ENCODE measurements at places on chromosomes 5 and 9.

GRCh38 chr9:95757439-95757838 lies 118.1 kb upstream of the ERCC6L2 start:
- DNase-seq, result no peak

DNA sequence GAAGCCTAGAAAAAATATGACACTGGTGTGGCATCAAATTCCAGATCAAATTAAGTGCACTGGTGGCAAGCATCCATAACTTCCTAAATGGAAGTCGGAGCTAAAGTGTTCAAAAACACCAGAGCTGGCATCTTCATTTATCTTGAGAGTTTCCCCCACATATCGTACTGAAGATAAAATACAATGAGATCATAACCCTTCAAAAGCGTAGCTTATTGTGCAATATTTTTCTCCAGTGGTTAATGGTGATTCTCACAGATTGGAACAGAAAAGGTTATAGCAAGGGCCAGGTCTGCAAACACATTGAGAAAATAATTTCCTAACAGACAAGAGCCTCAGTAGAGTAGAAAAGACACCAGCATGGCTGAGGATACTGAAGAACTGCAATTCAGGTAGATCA lies 147.6 kb downstream of the SEMA5A start:
- no peak for DNase-seq

DNA sequence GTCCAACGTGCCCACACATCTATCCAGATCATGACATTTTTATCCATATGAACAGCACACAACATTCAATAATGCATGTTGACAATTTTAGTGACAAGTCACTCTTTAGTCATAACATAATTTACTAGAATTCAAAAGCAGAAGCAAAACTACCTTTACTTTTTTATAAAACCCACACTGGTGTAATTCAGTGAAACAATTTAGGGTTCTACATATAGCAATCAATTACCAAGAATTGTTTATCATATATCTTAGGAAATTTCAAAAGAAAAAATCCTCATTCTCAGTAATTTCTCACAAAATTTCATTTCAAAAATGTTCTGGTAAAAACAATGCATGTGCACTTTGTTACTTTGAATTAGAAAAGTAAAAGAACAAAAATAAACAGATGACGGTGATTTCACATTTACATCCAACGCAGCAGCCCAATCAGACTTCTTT lies 12.6 kb downstream of the AUH start:
- DNase-seq, result no peak

GRCh38 chr5:66710557-66711088 lies 114.4 kb downstream of the MAST4 start:
- DNase-seq, result no peak

GRCh38 chr9:134858051-134858841 lies 22.4 kb upstream of the FCN2 start:
- DNase-seq, result no peak

DNA sequence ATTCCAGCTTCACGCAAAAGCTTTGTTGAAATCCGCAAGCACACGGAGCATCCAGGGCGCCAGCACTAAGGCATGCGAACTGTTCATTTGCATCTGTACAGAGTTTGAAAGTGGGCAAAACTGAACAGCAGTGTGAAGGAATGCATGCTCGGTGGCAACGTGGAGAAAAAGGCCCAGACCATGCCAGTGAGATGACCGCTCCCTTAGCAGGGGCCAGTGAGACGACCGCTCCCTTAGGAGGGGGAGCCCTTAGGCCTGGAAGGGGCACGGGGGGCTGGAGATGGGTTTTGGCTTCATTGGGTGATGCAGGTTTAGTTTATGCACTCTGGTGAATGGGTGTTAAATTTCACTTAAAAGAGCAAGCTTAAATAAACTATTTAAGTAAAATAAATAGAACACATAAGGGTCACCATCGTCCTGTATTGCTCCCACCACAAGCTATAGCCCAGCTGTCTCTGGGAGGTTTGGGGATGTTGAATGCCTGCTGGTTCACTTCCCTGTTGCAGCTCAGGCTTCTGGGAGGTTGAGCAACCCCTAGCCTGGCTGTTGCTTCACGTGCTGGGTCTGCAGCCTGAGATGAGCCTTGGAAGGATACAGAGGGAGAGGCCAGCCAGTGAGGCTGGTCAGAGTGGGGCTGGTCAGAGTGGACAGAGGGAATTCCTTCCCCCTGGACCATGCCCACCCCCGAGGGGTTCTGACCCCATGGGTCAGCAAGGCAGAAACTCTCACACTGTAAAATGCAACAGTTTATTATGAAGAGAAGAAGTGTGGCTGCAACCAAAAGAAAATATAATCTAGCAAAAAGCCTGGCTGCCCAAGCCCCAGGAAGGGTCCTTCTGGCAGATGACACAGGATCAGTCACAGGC lies 4.6 kb upstream of the FCN1 start:
- DNase-seq, result no peak

- DNase-seq, result no peak
These were observed 52.1 kb upstream of the PITX1 start for GRCh38 chr5:135085936-135086725.

GRCh38 chr5:17373406-17373805 lies 124.6 kb upstream of the TAF11L2 start:
- no peak for DNase-seq

GRCh38 chr5:114101153-114101552 lies 260.7 kb upstream of the KCNN2 start:
- DNase-seq, result no peak

DNA sequence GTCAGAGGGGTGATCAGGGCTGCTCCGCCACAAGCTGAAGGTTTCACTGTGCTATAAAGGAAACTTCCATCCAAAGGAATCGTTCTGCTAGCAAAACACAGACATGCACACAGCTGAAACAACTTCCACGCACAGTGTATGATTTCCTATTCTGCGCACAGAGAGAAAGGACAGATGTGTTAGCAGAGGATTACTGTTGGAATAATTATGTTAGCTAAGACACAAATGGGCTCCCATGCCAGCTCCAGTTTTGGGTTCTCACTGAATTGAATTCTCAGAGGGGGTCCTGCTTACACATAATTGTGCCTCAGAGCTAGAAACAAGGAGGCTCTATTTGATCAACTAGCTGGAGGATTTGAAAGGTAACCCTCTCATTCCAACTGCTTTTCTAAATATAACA lies 352.4 kb downstream of the IRX2 start:
- no peak for DNase-seq

- no peak for DNase-seq
These were observed 185.0 kb downstream of the NR2F1-AS1 start for GRCh38 chr5:93395971-93396379.
